ENCODE measurements at places on chromosomes 4 and X.

DNA sequence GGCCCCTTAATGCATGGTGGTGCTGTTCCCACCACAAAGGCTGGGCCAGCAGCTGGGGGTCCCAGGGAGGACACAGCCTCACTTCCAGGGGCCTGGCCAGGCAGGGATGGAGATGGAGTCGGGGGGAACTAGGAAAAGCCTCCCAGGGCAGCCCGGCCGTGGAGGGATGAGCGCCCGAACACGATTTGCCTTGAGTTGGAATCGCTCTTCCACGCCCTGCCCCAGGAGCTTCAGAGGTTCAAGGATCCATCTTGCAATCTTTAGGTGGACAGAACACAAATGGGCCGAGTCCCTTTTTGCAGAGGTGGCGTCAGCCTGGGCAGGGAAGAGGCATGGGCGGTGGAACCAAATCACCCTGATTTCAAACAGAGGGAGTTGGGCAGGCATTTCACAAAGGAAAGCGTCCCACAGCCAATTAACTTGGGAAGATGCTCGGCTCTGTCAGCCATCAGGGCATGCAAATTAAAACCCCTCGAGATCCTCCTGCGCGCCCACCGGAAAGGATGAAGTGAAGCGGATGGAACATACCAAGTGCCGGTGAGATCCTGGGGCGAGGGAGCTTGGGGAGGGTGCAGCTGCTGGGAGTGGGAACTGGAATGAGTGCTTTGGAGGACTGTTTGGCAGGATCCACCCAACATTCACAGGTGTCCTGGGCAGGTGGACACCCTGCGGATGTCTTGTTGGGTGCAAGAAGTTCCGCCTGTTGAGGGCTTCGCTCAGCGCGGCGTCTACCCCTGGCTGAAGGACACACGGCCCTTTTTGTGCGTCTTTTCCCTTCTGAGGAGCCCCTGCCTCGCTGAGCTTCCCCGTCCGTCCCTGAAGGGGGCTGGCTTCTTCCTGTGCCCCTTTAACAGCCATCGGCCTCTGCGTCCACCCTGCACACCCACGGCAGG lies 75.7 kb downstream of the HTRA3 start:
- DNase-seq, result no peak

DNA sequence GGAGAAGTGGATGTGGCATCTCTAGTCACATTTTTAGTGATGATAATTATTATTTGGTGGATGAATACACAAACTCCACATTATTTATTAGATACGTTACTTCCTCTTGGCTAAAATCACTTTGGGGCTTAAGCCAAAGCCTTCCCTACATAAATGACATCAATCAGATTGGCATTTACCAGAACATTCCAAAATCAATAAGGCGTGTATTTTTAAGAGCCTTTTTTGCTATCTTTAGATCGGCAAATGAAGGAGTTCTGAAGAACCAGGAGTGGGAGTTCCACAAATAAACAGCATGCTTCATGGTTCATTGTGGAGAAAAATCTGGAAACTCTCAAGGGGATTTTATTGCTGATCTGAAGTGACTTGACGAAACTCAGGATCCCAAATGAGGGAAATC lies 89.7 kb downstream of the AMELX start:
- DNase-seq, result no peak

GRCh38 chr4:168723020-168723419 lies 226.2 kb downstream of the PALLD start:
- DNase-seq, result no peak

- no peak for DNase-seq
Measured at GRCh38 chr4:9929111-9929510, 92.2 kb downstream of the SLC2A9 start.

DNA sequence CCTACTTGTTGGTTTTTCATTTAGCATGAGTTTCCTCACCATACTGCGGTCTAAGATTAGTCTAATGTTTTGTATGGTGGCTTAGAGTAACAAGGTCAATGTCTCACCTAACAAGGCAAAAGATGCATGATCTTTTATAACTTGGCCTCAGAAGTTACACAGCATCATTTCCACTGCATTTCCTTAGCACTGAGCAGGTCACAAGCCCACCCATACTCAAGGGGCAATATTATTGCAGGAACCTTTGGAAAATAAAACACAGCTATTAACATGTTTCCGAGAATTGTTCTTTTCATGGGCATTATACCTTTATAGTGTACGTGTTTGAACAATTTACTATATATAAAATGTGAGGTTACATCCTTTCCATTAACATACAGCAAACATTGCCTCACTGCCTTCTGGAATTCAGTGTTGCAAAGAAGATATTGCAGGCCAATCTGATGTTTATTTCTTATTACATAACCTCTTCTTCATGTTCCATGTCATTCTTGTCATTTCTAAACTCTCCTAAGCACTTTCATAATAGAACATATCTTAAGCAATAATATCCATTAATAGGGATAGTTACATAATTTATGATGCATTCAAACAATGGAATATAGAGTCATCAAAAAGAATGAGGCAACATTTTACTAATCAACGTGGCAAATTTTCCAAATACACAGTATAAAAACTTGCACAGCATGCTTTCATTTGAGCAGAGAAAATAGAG lies 153.8 kb downstream of the AREG start:
- DNase-seq, result no peak

Measured in effector CD4-positive, alpha-beta T cell (primary cell).